KG1 (cell line): ENCODE measurements at places on chromosomes 6 and 20.

DNA sequence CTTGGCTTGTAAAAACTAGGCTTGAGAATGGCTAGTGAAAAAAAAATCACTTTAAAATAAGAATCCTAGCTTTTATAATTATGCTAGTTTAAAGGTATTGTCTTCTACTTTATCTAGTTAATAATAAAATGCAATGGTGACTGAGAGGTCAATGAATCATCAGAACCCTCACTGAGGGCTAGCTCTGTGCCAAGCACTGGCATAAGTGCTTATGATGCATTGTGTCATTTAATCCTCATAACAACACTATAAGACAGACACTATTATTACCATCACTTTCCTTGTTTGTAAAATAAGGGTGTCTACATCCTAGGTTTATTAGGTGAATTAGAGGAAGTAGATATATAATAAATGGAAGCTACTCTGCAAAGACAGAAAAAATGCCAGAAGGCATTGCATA is 144.3 kb downstream of the F13A1 start:
- no peak for DNase-seq

GRCh38 chr20:61924211-61924857 is 141.3 kb downstream of the TAF4 start:
- no peak for DNase-seq

DNA sequence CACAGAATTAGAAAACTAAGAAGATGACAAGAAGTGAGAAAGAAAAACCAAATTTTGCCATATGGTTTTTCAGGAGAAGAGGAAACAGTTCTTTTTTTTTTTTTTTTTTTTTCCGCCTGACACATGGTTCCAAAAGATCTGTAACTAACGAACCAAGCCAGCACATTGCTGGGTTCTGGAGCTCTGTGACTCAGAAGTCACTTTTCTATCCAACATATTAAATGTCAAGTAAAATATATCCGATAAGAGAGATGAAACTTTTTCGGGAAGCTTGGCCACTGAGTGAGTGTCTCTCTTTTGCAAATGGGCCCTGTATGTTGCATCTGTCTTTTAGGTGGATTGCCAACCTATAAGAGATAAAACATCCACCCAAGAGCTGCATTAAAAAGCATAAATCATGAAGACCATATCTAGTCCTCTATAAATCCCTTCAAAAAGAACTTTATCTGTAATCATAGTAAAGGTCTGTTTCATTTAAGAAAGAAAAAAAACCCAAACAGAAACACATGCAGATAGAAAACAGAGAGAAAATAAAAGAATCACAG is 4.6 kb downstream of the METTL24 start:
- DNase-seq = no peak

DNA sequence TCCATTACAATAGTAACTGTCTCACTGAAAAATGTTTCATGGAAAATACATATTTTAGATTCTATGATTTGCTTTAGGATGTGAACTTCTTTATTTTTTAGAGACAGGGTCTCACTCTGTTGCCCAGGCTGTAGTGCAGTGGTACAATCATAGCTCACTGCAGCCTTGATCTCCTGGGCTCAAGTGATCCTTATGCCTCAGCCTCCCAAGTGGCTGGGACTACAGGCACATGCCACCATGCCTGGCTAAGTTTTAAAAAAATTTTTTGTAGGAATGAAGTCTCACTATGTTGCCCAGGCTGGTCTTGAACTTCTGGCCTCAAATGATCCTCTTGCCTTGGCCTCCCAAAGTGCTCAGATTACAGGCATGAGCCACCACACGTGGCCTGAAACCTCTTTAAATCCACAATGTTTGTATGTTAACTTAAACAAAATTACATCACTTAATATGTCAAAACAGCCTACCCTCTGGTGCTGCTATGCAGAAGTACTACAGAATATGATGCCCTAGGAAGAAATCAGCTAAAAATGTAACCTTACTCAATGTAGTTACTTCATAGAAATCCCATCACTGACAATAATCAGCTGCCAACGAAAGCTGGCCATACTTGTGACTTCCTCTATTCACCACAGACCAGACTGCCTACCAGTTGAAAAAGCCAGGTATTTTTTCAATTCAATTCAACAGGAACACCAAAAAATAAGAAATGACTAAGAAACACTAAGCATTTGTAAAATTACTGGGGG is 17.6 kb downstream of the EEF1A1 start:
- DNase-seq = no peak

DNA sequence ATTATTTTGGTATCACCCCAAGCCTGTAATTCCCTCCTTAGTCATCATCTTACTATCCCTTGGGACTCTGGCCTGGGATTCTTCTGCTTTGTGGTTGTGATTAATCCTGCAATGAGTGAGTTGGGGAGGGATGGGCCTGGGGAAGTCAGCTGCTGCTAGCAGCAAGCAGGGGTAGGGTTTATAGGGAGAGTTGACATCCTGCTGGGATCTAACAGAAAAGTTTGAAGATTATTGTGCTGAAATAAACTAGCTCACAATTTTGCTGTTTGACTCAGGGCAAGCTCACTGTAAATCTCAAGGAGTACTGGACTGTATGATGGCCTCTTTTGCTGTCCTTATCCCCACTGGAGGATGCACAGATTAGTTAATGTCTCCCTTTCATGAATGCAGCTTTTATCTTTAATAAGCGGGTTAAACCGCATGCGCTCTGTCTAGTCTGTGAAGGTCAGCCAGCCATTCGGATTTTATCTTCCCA is 83.4 kb downstream of the JARID2 start:
- DNase-seq = no peak

DNA sequence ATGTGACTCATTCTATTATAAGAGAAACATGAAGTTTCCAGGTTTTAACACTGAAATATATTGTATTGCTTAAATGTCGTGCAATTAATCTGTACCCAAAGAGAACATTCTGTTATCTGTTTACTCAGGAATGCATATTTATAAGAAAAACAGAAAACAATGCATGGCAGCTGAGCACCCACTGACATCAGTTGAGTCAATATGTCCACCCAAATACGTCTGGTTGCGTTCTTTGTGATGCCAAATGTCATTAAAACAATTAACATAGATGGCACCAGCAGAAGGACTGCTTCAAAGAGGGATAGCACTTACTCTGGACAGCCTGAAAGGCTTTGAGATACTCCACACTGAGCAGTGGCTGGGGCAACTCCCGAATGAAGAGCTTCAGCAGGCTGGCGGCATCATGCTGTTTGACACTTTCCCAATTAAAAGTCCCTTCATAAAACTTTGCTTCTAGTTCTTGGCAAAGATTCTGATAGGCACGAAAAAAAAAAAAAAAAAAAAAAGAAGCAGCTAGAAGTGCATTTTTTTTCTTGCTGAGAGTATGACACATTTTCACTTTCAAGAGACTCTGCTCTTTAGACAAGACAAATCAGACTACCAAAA is 102.3 kb downstream of the ARHGAP18 start:
- no peak for DNase-seq

DNA sequence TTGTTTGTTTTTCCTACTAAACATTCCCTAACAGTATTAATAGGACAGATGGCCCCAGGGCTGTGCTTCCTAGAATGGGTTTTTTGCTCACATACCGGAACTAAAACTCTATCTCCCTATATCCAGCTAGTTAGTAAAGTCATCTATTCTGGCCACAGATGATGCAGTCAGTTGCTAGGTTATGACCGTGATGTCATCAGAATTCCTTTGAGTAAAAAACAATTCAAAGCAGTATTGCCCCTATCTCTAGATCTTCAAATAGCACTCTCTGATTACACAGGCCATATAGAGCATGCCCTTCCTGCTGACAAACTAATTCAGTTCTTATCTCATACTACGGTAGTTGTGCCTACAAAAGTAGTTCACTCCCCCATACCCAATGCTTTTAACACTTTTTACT is 17.9 kb upstream of the ZNF451 start:
- no peak for DNase-seq

GRCh38 chr20:46407671-46407996 is 1.2 kb upstream of the ELMO2 start:
- DNase-seq = no peak

DNA sequence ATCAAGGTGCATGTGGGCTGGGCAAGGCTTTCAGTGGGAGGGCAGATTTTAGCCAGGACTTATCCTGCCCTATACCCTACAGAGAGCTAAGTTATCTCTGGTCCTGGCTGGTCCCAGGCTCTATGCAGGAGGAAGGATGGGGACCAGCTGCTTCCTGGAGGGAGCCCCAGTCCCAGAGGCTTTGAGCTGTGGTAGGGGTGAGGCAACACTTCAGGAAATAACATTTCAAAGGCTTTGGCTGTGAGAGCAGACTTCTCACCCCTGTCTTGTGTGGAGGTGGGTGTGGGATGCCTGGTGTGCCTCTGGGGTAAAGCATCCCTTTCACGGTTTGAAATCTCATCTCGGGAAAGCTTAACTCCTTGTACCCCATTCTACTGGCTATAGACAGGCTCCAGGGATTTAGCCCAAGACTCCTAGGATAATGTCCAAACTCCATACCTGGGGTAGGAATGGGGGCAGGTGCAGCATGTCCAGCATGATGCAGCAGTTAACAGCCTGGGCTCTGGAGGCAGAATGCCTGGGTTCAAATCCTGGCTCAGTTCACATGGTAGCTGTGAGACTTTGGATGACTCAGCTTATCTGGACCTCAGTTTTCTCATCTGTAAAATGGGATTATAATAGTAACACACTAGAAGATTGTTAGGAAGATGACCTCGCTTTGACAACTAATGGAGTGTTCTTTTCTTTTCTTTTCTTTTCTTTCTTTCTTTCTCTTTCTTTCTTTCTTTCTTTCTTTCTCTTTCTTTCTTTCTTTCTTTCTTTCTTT is 27.5 kb upstream of the SIRPA start:
- DNase-seq = no peak

- no peak for DNase-seq
These were observed 417.6 kb downstream of the UTRN start for GRCh38 chr6:144702781-144703180.

GRCh38 chr6:39521958-39522357 is 199.5 kb upstream of the KCNK16 start:
- DNase-seq = no peak

GRCh38 chr6:1611322-1611571 is 1.5 kb downstream of the FOXC1 start:
- no peak for DNase-seq

DNA sequence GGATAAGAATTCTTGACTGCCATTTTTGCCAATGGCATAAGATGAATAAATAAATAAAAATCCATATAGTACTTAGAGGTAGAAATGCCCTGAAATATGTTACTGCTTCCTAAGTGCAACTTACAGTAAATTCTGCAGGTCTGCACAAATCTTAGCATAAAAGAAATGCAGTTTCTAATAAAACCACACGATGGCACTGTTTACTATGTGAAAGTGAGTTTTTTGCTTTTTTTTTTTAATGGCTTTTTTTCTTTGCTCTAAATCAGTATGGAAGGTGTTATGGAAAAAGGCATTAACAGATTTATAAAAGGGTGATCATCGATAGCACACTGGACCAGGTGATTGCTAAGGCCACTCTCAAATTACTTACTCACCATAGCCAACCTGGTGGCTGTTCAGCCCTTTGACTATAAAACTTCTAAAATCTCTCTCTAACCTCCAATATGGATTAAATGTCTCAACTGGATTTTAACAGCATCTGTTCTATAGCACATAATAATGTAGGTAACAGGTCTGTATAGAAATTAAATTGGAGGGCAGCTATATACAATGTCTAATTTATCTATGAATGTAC is 45.8 kb downstream of the AHI1 start:
- peak; percentile 46 for DNase-seq

DNA sequence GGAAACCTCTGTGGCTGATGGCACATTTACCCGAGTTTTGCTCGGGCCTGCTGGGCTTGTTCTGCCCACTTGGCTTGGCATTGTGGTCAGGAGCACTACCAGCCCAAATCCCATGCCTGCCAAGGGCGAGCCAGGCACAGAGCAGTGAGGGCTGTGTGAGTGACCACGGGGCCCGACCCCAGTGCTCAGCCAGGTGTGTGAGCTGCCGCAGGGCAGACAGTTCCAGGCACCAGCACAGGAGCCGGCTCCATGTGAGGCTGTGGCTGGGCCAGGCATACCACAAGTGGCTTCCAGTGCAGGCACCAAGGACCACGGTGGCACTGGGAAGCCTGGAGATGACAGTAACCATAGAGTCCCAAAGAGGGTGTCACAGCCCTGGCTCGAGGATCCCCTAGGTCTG is 1225.5 kb upstream of the GJE1 start:
- no peak for DNase-seq

DNA sequence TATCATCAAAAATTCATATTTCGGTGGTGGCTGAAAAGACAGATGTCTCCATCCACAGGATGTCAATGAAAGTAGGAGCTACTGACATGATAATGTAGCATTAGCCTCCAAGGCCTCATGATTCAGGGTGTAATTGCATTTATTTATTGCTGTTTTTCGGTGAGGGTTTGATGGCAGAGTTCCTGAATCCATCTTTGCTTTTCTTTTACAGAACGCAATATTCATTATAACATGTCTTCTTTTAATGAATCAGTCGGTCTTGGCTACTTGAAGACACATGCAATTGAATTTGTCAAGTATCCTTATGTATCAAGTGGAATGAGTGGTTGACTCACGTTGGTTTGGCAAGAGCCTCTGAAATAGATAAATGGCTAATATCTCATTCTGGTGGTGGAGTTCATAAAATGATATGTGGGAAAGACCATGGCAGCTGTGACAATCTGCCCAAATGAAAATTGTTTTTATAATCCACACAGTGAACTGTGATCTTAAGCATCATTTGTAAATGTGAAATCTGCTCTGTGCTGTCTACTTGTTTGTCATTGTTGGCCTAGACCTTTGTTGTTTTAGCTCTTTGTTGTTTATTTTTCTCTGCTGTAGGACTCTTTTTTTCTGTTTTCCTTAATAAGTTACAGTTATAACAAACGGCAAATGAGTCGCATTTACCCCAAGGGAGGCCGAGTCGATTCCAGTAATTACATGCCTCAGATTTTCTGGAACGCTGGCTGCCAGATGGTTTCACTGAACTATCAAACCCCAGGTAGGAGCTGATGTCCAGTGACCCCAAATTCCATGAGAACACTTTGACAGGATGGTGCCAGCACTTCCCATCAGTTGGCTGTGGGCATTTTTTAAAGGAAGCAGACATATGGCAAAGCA is 105.7 kb upstream of the LAMP5 start:
- DNase-seq = no peak

DNA sequence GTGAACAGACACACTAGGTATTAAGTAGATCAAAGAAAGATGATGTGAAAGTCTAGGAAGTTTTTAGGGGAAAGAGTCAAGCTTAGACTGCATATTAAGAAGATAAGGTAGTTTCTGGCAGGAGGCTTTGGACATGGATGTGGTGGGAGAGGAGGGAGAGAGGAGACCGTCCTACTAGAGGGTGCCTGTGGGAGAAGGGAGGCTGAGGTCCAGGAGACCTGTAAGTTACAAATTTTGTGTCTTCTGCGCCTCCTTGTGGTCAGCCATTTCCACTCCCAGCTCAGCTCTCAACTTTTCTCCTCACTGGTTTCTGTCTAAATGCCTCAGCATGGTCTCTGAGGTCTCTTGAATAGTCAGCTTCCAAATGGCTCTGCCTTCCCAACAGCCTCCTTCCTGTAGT is 193.5 kb downstream of the UNC5CL start:
- no peak for DNase-seq
